Endothelial cell of umbilical vein (primary cell): ENCODE measurements at places on chromosomes 2 and 18. TPM values are rescaled to one million over a fixed set of nuclear protein-coding genes. Genes with fewer than 3 reads are reported as not detected.

The SH2D6 gene
- total RNA-seq = 0.39 and 0.53 TPM in 2 replicates

The PPP1CB gene
- 157 and 163 TPM in 2 replicates for total RNA-seq

DNA sequence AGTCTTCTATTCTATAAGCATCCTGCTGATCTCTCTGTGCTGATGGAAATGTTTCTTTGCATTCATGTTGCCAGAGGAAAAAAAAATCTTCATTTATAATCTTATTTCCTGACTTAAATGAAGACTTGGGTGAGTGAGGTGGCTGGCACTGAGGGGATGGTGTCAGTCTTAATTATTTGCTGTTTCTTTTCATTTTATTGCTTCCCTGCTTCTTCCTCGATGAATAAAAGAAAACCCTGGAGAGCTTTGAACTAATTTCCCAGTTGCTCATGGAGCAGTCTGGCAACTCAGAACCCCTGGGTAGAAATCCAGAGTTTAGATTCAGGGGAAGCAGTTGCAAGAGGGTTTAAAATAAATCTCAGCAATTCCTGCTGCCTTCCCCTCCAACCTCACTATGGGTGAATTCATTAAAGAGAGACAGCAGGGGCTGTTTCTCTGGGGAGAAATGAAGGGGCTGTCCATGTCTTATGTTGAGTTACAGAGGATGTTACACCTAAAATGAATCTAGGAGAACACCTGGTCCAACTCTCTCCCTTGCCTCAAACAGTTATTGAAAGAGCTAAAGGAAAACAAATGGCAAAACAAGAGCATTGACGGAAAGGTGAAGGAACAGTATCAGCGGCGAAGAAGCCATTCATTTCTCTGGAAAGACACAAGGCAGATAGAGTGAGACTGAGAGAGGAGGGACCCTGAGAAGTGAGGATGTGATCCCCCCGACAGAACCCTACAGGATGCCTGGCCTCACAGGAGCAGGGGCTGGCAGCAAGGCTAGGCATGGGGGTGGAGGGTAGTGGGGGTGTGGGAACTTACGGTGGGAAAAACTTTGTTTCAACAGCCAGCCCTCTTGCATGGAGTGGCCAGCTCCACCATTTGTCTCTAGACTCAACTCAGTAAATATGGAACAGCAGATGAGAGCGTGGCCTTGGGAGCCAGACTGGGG, 41.0 kb downstream of the SP110 start:
- H3K4me1 ChIP-seq = no peaks in the 10 kb centered on the region
- no peak overlapping the region for H3K27ac ChIP-seq
- no peak for DNase-seq
- no peaks in the 10 kb centered on the region for H3K27me3 ChIP-seq
- no peaks in the 10 kb centered on the region for H3K36me3 ChIP-seq

- no peaks in the 10 kb centered on the region for H3K36me3 ChIP-seq
- H3K27me3 ChIP-seq = no peaks in the 10 kb centered on the region
- no peak overlapping the region for H3K4me3 ChIP-seq
Measured at GRCh38 chr18:24200494-24201290, 61.8 kb downstream of the CABYR start.

DNA sequence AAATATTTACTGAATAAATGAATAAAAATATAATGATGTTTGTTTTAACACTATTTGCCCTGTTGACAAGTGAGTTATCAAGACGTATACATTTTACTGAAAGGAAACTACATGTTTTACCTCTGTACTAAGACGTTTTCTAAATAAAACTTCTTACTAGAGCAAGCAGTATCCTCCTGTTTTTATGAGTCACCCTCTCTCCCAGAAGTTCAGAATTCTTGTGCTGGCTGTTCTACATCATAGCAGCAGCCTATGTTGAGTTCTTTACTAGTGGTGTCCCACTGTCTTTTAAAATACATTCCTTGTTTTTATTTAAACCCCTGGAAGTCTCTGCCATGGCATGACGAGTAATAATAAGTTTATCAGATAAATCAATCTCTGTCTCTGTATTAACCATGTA, 297.4 kb downstream of the CALCRL start:
- peak; percentile 45 for DNase-seq
- H3K36me3 ChIP-seq = no peaks in the 10 kb centered on the region

GRCh38 chr2:172962824-172963223, 112.8 kb upstream of the MAP3K20 start:
- H3K27me3 ChIP-seq = no peaks in the 10 kb centered on the region
- peaks cover 35% of the 10 kb centered on the region for H3K4me1 ChIP-seq
- peak overlapping the region; percentile 88 for H3K27ac ChIP-seq
- DNase-seq = peak; percentile 94
- no peak overlapping the region for H3K4me3 ChIP-seq
- H3K36me3 ChIP-seq = peaks cover 3% of the 10 kb centered on the region

GRCh38 chr2:158685646-158686045, 109.5 kb upstream of the DAPL1 start:
- no peak overlapping the region for H3K4me3 ChIP-seq
- no peaks in the 10 kb centered on the region for H3K36me3 ChIP-seq
- H3K27me3 ChIP-seq = no peaks in the 10 kb centered on the region

- H3K4me3 ChIP-seq = no peak overlapping the region
- no peaks in the 10 kb centered on the region for H3K4me1 ChIP-seq
- H3K27ac ChIP-seq = no peak overlapping the region
- no peaks in the 10 kb centered on the region for H3K27me3 ChIP-seq
Measured at GRCh38 chr2:143792602-143793001, 663.4 kb downstream of the ARHGAP15 start.

DNA sequence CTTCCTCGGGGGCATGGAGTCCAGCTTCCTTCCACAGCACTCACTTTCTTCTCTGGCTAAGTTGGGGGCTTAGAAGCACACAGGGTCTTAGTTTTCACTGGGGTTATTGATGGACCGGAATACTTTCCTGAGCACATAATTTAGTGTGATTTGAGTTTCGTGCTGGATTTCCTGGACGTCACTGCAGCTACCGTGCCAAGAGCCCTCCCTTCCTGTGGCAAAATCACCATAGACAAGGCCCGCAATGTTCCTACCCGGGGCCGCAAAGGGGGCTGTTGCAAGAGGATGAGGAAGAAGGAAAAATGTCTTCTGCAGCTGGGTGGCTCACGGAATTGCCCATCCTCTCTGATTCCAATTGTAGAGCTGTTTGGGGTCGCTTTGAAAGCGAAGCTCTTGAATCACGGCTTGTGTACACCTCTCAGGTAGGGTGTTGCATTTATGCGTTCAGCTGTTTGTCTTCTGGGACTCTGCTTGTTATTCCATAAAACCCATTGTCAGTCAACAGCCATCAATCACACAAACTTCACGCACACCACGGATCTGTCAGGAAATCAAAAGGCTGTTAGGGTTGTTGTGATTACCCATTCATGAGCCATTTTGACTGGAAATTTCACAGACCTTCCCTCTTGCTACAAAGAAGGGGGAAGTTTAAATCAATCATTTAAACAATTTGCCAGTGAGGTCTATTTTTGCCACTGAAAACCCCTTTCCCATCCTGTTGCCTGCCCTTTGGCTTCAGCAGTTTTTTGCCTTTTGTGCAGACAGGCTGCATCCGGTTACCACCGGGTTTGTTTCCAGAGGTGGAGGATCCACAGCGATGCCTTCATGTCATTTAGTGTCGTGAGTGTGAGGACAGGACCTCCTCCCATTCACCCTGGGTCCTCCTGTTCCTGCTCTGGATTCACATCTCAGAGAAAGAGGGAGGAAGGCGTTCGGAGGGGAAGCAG, 36.0 kb downstream of the SMIM21 start:
- no peaks in the 10 kb centered on the region for H3K4me1 ChIP-seq
- H3K4me3 ChIP-seq = no peak overlapping the region
- no peak for DNase-seq
- H3K27me3 ChIP-seq = no peaks in the 10 kb centered on the region
- no peak overlapping the region for H3K27ac ChIP-seq

DNA sequence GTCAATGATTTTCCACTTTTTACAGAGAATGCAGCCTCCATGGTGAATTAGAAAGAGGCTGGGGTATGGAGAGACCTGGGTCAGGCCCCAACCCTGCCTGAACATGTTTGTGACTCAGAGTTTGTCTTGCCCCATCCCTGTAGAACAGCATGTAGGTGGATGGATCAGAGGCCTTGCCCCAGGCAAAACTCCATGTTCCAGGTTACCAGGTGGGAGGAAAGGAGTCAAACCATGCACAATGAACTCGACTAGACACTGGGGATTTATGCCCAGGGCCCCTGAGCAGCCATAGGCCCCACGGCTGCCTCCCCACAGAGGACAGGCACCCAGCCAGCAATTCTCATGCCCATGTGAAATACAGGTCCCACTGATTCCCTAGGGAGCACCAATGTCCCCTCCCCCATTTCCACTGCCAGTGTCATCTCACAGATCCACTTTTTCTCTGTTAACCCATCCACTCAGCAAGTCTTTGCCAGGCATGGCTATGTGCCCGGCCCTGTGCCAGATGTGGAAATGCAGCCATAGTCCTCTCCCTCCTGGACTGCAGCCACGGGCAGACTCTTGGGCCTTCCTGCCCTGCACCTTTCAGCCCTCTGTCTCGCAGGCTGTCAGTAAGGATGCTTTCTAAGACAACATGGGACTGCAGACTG, 737.8 kb upstream of the HS6ST1 start:
- H3K27ac ChIP-seq = no peak overlapping the region
- H3K27me3 ChIP-seq = no peaks in the 10 kb centered on the region
- H3K4me1 ChIP-seq = no peaks in the 10 kb centered on the region
- H3K4me3 ChIP-seq = no peak overlapping the region
- H3K36me3 ChIP-seq = no peaks in the 10 kb centered on the region

- H3K27ac ChIP-seq = no peak overlapping the region
- no peaks in the 10 kb centered on the region for H3K4me1 ChIP-seq
- no peaks in the 10 kb centered on the region for H3K36me3 ChIP-seq
- H3K4me3 ChIP-seq = no peak overlapping the region
Measured at GRCh38 chr2:16860627-16861026, 195.0 kb upstream of the CYRIA start.

The IL1R2 gene
- not detected in 2 replicates for total RNA-seq

DNA sequence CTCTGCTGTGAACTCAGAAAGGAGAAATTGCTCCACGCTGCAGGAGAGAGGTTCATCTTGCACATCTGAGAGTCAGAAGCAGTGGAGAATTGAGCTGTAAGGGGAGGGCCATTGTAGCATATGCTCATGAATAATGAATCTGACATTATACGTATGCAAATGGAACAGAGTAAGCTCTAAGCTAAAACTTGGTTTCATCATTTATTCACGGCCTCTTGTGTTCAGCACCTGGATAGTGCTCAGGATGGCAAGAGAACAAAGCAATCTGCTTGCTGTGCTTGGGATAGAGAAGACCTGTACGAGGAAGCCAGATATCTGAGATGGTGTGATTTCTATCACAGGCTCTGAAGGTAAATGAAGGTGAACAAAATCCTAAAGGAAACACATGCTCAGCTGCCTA, 87.9 kb upstream of the GCFC2 start:
- no peaks in the 10 kb centered on the region for H3K36me3 ChIP-seq
- H3K27me3 ChIP-seq = no peaks in the 10 kb centered on the region
- no peak overlapping the region for H3K27ac ChIP-seq
- no peaks in the 10 kb centered on the region for H3K4me1 ChIP-seq

The HOXD9 gene
- 3.5 and 3.9 TPM in 2 replicates for total RNA-seq

DNA sequence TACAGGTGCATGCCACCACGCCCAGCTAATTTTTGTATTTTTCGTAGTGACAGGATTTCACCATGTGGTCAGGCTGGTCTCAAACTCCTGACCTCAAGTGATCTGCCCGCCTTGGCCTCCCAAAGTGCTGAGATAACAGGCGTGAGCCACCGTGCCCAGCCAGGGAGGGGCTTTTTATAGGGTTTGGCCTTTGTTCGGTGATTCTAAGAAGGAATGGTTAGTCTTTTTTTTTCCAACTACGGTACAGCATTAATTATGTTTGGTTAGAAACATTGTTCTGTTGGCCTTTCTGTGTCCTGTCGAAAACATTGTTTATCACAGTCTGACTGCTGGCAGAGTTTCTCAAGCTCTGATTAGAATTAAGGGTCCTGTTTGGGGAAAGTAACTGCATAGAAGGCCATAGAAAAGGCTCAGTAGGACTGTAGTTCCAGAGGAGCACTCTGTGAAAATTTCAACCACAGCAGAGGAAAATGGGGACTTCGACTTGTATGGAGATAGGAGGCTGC, 19.3 kb upstream of the SMCHD1 start:
- no peaks in the 10 kb centered on the region for H3K36me3 ChIP-seq
- H3K27ac ChIP-seq = peak overlapping the region; percentile 36
- H3K27me3 ChIP-seq = no peaks in the 10 kb centered on the region
- no peak for DNase-seq
- no peak overlapping the region for H3K4me3 ChIP-seq
- H3K4me1 ChIP-seq = peaks cover 12% of the 10 kb centered on the region

- H3K27ac ChIP-seq = no peak overlapping the region
- H3K4me1 ChIP-seq = no peaks in the 10 kb centered on the region
- no peaks in the 10 kb centered on the region for H3K27me3 ChIP-seq
- H3K4me3 ChIP-seq = no peak overlapping the region
- DNase-seq = no peak
Measured at GRCh38 chr2:106695919-106696318, 190.0 kb downstream of the ST6GAL2 start.

GRCh38 chr2:76170009-76170384, 459.3 kb upstream of the GCFC2 start:
- no peaks in the 10 kb centered on the region for H3K27me3 ChIP-seq
- no peaks in the 10 kb centered on the region for H3K36me3 ChIP-seq
- no peaks in the 10 kb centered on the region for H3K4me1 ChIP-seq
- no peak overlapping the region for H3K4me3 ChIP-seq

DNA sequence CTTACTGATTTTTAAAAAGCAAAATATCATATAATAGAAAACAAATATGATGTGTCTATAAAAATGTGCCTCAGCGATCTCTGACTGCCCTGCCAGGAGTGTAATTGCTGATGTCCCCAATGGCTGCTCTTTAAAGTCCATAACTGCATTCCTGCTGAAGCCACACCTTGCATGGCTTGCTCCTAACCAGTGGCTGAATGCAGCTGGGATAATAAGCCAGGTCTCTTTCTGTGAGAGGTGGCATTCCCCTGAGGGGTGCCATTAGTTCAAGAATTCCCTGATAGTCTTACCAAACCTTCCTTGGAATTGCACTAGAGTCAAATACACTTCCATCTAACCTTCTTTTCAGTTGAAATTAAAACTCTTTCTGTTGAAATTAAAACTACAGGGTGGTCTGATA, 125.8 kb upstream of the ZNF804A start:
- no peaks in the 10 kb centered on the region for H3K4me1 ChIP-seq
- no peak overlapping the region for H3K27ac ChIP-seq
- H3K27me3 ChIP-seq = no peaks in the 10 kb centered on the region
- no peak overlapping the region for H3K4me3 ChIP-seq

DNA sequence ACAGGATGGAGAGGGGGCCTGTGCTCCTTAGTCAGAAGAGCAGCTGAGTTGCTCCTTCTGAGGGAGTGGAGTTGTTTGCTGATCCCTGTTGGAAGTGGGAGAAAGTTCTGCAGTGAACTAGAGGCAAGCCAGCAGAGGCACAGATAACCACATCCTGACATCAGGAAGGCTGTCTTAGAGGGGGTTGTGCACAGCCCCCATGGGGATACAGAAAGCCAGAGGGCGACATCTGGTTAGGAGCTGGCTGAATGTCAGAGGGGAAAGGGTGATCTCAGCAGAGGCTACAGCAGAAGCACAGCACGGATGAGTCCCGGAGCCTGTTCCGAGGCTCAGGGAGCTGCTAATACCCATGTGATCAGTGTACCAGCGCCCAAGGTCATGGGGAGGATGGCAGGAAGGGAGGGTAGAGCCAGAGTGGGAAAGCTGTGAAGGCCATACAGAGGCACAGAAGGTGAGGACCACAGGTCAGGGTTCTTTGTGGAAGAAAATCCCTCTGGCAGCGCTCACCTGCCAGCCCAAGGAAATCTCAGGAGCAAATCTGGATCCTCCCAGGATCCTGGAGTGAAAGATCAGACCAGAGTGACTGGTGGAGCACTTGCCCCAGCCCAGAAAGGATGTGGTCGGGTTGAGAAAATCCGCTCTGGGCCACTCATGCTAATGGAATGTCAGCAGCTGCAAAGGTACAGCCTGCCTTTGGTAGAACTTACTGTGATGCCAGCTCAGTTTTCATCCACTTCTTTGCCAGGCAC, 111.8 kb downstream of the STPG4 start:
- H3K36me3 ChIP-seq = no peaks in the 10 kb centered on the region
- no peak overlapping the region for H3K4me3 ChIP-seq
- peak; percentile 82 for DNase-seq
- peak overlapping the region; percentile 97 for H3K27ac ChIP-seq
- H3K4me1 ChIP-seq = peaks cover 28% of the 10 kb centered on the region
